Left lobe of liver (tissue), 2 donors: ENCODE measurements at places on chromosomes 16 and 17. TPM values are rescaled to one million over a fixed set of nuclear protein-coding genes. Genes with fewer than 3 reads are reported as not detected.

DNA sequence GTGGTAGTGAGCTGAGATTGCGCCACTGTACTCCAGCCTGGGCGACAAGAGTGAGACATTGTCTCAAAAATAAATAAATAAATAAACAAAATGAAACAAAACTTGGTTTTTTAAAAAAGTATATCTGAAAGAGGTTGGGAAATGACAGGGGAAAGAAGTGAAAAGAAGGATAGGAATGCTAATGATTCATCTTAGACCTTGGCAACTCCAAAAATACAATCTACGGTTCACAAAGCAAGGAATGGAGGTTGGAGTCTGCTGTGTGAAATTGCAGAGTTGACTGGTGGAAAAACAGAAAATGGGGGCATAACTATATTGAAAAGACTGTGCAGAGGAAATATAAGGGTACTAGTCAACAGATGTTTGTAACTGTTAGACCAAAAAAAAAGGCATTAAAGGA, 40.0 kb upstream of the CD300E start:
- no peak for DNase-seq

DNA sequence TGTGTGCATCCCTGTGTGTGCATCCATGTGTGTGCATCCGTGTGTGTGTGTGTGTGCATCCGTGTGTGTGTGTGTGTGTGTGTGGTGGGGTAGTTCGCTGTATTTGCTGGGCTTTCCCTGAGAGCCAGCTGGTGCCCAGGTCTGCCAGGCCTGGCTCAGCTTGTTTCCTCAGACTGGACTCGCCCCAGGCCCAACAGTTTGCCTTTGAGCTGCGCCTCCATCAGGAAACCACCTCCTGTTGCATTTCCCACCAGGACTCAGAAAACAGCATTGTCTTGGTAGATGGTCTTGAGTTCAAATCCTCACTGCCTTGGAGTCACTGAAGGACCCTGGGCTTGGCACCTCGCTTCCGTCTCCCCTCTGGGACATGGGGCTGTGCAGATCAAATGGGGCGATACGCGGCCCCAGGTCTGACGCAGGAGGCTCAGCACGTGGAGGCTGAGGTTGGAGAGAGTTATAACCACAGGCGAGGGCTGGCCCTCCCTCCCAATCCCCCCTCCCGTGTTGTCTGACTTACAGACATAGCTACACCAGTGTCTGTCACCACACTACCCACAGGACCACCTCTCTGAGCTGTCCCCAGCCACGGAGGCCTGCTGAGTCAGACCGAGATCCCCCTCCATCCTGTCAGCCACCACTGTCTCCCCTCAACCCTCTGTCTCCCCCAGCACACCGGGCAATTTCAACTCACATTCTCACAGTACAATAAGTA, 4.7 kb downstream of the ITGAE start:
- no peak for DNase-seq

GRCh38 chr17:40058865-40059264, 3.9 kb upstream of the THRA start:
- no peak for DNase-seq

DNA sequence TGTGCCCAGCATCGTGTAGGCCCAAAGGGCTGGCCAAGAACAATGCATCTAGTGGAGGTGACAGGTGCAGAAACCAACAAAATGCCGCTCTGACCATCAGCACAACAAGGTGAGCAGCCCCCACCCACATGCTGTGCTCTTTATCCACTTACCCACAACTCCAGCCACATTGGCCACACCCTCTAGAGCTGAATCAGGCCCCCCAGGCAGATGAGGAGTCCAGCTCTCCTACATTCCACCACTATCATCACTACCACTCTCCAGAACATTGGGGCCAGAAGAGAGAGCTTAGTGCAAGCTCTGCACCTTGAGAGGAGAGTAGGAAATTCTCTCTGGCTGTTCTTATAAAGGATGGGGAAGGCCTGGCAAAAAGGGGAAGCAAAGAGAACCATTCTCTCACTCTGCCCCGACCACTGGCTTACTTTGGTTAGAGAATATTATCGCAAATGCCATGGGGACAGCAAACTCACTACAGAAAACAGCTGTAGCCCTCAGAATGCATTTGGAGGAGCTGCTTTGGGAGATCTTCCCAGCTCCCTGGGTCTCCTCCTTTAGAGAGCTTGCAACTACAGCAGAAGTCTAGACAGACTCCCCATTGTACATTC, 75.0 kb downstream of the TMEM132E start:
- DNase-seq = no peak

DNA sequence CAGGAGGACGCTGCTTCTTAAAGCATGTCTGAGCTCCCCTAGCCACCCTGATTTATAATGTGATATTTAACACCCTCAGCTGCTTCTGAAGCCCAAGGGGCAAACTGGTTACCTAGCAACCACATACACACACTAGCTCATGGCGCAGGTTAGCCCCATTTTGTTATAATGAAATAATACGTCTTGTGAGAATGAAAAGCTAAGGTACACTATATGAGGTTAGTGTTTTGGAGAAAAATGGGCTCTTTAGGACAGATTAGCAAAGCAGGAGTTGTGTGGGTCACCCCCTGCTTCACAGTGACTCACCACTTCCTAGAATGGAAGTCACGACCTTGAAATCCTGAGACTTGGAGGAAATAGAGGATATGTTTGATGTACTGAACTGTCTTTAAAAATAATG, 404.8 kb upstream of the HSBP1 start:
- no peak for DNase-seq

DNA sequence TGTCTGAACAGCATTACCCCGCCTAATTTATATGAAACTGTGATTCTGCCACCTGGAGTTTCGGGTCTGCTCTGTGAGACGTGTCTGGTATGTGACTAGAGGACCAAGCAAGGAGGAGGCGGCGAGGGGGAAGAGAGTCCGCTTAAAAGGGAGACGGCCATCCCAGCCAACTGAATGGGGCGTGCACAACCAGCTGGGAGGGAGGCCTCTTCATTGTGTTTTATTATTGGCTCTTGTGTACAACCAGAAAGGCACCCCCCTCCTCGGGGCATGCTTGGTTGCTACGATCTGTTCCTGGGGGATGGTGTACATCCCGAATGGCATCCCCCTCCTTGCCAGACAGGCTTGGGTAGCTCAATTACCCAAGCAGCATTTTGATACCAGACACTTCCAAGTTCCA, 384.5 kb upstream of the SALL1 start:
- DNase-seq = no peak

- peak; percentile 12 for DNase-seq
Measured at GRCh38 chr17:77708936-77709335, 249.6 kb upstream of the TNRC6C start.

GRCh38 chr17:55238931-55239297, 25.8 kb upstream of the HLF start:
- peak; percentile 48 for DNase-seq

DNA sequence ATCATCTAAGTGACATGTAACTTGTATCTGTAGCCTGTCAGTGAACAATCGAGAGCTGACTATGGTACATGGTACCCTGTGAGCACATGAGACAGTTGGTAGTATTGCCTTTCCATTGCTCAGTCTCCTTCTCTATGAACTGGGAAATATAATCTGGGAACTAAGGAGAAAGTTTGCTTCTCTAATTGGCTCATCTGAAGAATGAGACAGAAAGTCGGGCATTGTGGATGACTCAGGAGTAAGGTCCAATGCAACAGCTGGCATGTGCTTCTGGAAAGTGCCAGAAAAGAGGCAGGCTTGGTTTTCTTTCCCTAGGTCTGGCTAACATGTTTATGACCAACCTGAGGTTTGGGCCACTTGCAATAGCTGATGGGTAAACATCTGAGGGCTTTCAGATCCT, 51.9 kb downstream of the ZZEF1 start:
- DNase-seq = no peak

GRCh38 chr16:53053967-53054669, 673 bp upstream of the CHD9 start:
- DNase-seq = peak; percentile 74

GRCh38 chr17:41711669-41712400, at the start of gene GAST:
TSS of gene GAST (plus strand) at chr17:41712331. CDS start at chr17:41715437, 3,106 bp downstream.
- DNase-seq = no peak

The PRR35 gene
- not detected for total RNA-seq

The GJD3 gene
- total RNA-seq = 0.68 TPM

The KCNJ16 gene
- total RNA-seq = 1.1 TPM

The PRDM7 gene
- total RNA-seq = not detected

The MT1A gene
- 141 TPM for total RNA-seq

The MARVELD3 gene
- 6.0 TPM for total RNA-seq

The ATPAF2 gene
- total RNA-seq = 25.9 TPM
